ENCODE measurements at places on chromosomes 11 and 22.

- DNase-seq, result no peak
Observed at GRCh38 chr11:104870910-104871309, 27.4 kb downstream of the CASP12 start.

DNA sequence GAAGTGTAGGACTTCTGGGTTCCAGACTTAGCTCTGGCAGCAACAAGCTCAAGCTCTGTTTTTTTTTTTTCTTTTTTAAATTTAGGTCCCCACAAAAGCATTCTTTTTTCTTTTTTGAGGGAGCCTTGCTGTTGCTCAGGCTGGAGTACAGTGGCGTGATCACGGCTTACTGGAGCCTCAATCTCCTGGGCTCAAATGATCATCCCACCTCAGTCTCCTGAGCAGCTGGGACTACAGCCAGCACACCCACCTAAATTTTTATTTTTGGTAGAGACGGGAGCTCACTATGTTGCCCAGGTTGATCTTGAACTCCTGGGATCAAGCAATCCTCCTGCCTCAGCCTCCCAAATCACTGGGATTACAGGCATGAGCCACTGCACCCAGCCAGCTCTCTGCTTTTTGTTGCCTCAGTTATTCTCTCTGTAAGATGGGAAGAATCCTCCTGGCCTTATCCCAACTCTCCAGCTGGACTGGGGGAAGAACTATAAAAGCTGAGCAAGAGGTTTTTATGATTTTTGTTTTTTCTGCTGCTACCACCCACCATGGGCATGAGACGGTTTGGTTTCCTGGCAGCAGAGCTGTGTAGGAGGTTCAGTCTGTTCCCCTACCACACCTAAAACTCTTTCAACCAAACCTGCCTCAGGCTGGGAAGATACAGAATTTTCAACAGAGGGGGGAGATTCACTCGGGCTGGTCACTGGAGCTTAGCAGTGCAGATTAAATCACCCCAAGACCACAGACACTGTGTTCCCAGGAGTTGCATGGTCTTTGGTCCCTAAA, 11.6 kb upstream of the MTFP1 start:
- DNase-seq, result no peak

- no peak for DNase-seq
Observed at GRCh38 chr11:37984991-37985390, 1387.0 kb upstream of the RAG2 start.

DNA sequence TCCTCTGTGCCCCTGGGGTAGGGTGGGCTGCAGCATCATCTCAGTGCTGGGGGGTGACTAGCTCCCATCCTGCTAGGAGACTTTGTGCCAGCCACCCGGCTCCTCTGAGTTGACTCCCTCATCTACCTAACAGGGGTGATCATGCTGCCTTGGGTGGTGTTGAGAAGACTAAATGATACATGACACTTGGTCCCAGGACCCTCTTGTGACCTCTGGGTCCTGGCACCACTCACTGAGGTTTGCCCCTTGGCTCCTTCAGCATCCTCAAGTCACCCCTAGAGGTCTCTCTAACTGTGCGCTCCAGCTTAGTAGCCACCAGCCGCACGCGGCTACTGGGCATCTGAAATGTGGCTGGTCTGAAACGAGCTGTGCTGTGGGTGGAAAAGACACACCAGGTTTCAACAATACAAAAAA, 72.1 kb downstream of the LRRC32 start:
- DNase-seq, result no peak

GRCh38 chr11:3046190-3046589, 11.0 kb downstream of the CARS1 start:
- DNase-seq, result no peak

DNA sequence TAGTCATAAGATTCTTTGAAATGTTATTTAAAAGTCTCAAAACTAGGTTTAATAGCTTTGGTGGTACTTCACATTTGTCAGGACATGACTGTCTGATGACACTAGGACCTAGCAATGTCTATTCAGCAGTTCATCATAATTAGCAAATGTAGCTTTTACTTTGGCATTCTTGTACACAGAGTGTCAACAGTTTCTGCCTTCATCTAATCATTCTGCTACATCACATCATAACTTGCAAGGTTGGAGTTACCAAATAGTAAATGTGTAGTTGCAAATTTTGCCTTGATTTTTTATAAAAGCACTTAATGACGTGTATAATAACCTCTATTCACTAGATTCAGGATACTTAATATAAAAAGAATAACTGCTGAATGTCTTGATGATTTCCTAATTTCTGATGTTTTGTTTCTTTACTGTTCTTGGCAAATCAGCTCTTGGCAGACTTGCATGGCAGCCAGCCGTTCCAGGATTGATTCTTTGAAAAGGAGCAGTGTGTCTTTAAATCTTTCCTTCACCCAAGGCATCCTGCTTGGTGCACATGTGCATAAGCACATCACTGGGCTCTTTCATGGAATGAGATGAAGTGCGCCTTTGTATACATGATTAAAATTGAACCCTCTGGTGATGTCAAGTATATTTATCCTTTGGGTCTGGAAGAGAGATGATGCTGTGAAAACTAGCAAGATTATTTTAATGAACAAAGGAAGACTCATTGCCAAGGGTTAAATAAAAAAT, 12.2 kb downstream of the FBXO7 start:
- DNase-seq, result no peak

- DNase-seq, result no peak
Observed at GRCh38 chr22:19118329-19118880, 3.8 kb downstream of the DGCR2 start.

DNA sequence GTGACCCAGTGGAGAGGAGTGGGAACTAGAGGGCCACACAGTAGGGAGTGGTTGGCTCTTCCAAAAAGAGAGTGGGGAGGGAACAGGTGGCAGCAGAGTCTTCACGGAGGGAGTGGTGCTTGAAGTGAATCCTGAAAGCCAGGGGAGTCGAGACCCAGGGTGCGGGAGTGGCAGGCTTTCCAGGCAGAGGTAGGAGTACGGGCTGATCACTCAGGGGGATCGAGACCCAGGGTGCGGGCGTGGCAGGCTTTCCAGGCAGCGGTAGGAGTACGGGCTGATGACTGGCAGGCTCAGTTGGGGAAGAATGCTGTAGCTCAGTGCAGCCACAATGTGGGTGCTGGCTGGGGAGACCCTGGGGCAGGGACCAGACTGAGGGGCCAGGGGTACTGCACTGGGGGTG, 148.2 kb downstream of the TBC1D22A start:
- DNase-seq, result no peak

DNA sequence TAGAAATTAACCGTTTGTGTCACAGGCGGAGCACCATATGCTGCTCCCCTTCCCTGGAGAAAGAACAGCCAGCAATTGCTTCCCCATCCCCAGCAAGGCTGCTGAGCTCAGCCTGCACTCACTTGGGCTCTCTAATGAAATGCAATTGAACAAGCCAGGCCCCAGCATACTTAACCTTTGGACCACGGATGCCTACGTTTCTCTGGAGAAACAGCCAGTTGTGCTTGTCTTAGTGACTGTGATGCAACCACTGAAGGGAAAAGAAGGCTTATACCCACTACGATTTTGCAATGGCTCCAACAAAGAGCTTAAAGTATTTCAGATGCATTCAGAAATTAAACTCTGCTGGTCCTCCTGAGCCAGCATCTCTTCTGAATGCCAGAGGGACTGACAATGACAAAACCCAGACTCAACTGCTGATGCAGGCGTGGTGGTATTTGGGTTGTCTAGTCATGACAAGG, 51.3 kb upstream of the SESN3 start:
- DNase-seq, result no peak

- no peak for DNase-seq
Observed at GRCh38 chr11:105000167-105000566, 22.8 kb downstream of the CASP5 start.

DNA sequence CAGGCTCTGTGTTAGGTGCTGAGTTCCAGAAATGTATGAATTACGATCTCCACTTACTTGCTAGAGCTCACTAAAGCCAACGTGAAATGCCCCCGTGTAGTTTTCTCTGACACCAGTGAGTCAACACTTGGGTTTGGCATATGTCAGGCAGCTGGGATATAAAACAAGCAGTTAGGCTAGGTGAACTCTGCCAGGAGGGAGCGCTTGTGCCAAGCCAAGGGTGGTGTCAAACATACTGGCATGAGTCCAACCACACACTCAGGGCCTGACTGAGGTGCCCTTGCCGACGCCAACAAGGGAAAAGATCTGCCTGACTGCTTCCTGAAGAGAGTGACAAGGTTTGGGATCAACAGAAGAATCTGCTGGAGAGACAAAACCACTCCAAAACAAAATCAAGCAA, 167.8 kb upstream of the NARS2 start:
- DNase-seq, result no peak

GRCh38 chr22:28129319-28129962, 210.4 kb upstream of the PITPNB start:
- no peak for DNase-seq

- no peak for DNase-seq
Observed at GRCh38 chr11:118227865-118228785, 3.3 kb upstream of the JAML start.

GRCh38 chr11:80349997-80350396, 909.2 kb upstream of the TENM4 start:
- no peak for DNase-seq

GRCh38 chr11:134343646-134344045, 11.9 kb downstream of the GLB1L2 start:
- DNase-seq, result no peak

DNA sequence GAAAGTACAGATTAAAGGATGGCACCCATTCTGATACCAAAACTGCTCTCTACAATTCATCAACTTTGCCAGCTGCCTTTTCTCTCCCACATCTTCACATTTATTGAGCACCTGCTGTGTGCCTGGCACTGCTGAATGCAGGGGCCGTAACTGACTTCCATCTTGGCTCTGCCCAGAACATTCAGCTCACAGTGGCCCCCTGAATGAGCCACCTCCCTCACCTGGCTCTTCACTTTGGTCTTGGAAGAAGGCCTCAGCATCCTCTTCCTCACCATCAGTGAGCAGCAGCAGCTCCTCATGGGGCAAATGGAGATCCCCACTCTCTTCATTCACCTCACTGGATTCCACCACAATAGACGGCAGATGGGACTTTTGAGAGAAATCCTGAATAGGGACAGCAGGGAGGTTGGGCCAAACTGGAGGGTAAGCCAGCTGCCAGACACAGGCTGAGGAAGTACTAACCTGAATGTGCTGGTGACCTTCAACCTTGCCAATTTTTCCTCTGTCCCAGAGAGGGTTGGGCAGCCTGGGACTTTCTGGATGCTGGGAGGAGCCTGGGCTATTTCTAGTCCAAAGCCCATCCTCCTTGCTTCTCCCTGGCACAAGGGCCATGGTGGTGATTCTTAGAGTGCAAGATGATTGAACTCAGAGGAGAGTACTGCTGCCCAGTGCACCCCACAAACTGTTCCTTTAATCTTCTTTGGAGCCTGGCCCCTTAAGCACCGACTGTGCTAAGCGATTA, 1.9 kb upstream of the UQCC3 start:
- DNase-seq, result no peak

DNA sequence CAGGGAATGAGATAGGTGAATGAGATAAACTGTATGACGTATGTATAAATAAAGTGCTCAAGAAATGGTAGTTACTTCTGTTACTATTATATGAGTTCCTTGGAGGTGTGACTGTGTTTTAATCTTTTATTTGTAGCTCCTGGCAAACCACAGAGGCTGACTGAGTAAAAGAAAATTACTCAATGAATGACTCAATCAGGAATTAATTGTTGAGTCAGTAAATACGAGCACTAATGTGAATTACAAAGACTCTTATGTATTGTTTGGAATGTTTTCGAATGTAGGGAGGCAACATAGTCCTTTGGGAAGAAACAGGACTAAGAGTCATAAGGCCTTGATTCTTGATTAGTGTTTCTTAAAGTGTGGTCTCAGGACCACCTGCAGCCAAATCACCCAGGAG, 51.1 kb upstream of the BLID start:
- DNase-seq, result no peak

- no peak for DNase-seq
Observed at GRCh38 chr11:36103933-36104530, 160.2 kb downstream of the LDLRAD3 start.

DNA sequence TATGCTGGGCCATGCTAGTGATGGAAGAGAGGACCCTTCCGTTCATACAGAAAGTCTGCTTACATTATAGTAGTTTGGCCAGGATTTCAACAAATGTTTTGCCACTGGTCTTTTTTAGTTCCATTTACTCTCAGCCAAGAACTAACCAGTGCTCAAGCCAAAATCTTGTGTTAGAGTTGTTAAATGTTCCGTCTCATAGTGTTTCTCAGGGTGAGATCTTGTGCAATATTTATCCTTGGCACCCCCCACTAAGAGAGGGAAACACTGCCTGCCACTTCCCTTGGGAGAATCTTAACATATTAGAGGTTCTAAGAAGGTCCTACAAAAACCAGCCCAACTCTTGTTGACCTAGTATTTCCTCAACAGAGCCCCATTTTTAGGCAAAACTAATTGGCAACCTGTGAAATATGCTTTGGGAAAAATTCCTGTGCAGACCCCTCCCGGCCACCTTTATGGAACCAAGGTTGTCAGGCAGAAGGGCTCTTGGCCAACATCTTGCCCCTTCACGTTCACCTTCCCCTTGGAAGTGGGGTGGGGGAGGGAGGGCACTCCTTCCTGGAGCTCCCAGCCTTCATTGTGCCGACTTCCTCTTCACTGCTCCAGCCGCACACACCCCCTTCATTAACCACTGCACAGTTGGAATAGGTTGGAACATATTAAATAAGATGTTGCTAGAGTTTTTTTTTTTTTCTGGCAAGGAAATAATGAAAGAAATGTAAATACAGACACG, 173.2 kb upstream of the SORL1-AS1 start:
- no peak for DNase-seq

DNA sequence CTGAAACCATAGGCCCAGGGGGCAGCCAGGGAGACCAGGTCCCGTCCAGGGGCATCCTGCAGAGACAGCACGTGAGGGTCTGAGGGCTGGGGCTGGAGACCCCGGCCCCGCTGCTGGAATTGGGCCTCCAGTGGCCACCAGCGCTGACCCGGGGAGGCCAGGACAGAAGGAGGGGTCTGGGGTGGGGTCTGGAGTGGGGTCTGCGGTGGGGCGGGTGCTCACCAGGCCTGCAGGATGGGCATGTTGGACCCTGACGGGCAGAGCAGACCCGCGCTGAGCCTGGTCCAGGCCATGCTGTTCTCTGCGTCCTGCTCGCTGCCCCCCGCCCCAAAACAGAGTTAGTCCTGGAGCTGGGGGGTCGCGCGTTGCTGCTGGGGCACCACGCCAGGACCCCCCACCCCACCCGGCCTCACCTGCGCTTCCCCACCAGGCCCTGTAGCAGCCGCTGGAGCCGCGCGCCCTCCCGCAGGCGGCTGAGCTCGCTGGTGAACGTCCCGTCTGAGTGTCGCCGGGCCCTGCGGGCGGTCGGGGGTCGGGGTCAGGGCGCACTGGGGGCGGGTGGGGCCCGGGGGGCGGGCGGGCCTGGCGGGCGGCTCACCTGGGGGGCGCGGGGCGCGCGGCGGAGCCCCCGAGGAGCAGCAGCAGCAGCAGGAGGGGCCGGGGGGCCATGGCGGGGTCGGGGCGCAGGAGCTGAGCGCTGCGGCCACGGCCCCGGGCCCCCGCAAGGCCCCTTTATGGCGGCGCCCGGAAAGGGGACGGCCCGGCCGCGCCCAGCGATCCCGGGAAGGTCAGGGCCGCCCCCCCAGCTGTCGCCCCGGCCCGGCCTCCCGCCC, at the start of gene SCT:
Gene SCT (minus strand): TSS at position 707 of the 833 bp plus-strand sequence. CDS start 38 bp downstream, at position 669.
- DNase-seq, result no peak

GRCh38 chr11:20037396-20038153, 122.7 kb downstream of the DBX1 start:
- DNase-seq, result no peak

GRCh38 chr11:2561696-2562581, 117.1 kb downstream of the KCNQ1 start:
- DNase-seq, result no peak
